ENCODE measurements at places on chromosomes 12 and 14. TPM values are rescaled to one million over a fixed set of nuclear protein-coding genes. Genes with fewer than 3 reads are reported as not detected.

Gene OTX2
- not detected for polyA plus RNA-seq

Gene KRT73
- not detected for polyA plus RNA-seq

Gene NTF3
- 0.40 TPM for polyA plus RNA-seq

Gene PARP2
- 8.7 TPM for polyA plus RNA-seq

Gene BMP4
- 2.3 TPM for polyA plus RNA-seq

Gene NRXN3
- 0.27 TPM for polyA plus RNA-seq

Gene SIX6
- not detected for polyA plus RNA-seq

Gene GALNT9
- polyA plus RNA-seq, result 0.03 TPM

Gene GPR84
- polyA plus RNA-seq, result 0.24 TPM

Gene KRT75
- 0.11 TPM for polyA plus RNA-seq

Gene GPR162
- 2.0 TPM for polyA plus RNA-seq

Gene SLCO1B1
- polyA plus RNA-seq, result not detected

Gene MSI1
- polyA plus RNA-seq, result 1.1 TPM

Gene HELB
- polyA plus RNA-seq, result 0.45 TPM

Gene MGST1
- polyA plus RNA-seq, result 2,281 TPM

Gene KIF26A
- 5.0 TPM for polyA plus RNA-seq

Gene PELI2
- 3.3 TPM for polyA plus RNA-seq

Measured in adipose tissue (tissue), 3 donors.